ENCODE measurements at places on chromosomes 2 and 18.

- no peak for DNase-seq
These were observed 215.1 kb downstream of the LDLRAD4 start for GRCh38 chr18:13433685-13434084.

DNA sequence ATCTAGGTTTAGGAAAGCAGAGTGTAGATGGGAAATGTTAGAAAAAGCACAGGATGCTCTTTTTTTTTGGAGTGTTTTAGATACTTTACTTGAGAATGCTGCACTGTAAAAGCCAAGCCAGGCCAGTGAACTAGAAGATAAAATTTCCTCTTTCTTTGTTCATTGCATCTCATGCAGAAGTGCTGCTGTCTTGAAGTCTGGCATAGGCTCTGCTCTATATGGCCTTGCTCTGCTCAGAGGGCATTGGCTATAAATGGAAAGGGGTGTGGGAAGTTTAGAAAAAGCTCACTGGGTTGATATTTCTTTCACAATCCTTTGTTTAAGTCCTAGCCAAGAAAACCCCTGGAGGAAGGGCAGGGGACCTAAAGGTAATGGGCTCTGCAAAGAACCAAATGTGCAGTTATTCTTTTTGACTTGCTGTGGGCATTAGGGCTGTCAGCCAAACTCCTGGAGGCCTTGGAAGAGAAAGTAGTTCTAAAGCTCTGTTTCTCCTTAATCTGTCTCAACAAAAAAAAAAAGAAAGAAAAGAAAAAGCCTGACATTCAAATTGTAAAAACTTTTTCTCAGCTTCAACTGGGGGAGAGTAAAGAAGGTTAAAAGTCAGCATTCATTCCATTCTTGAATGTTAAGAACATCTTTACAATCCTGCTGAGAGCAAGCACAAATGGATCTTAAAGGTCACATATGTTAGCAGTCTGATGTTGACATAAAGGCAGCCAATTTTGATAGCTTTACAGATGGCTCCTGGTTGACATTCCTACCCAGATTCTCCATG, 338.3 kb downstream of the GULP1 start:
- no peak for DNase-seq

GRCh38 chr2:49177194-49177593, 22.9 kb upstream of the FSHR start:
- no peak for DNase-seq

DNA sequence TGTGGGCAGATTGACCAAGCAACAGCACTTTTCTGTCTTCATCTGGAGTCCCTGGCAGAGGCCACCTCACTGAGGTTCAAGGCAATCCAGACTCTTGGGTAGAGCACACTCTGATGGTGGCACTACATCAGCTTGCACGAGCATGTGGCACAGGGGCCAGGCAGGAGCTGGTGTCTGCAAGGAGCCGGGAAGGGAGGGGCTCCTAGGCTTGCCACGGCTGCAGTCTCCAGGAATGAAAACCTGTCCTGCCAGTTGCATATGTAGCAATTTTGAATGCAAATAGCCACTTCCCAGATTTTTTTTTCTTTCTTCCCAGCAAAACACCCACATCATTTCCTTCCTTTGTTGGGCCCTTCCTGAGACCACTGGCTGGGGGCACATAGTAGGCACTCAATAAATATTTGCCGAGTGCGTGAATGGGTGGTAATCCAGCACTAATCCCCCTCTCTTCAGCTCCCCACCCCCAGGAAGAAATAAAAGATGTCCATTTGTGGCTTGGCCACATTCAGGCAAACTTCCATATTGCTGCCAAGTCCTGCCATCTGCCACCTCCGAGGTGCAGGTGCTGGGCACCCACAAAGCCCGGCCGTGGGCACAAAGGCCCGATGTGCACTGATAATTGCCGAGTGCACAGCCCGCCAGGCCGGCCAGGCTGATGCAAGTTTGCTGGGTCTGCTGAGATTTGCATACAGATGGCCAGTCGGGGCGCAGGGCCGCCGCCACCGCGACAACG, 72.4 kb downstream of the MYCN start:
- DNase-seq: no peak

GRCh38 chr2:180268006-180268405, 260.9 kb upstream of the CWC22 start:
- no peak for DNase-seq
